ENCODE measurements at places on chromosomes 3 and 15.
A peak's percentile ranks its signal among the peaks of the same experiment; 100 is the strongest.

DNA sequence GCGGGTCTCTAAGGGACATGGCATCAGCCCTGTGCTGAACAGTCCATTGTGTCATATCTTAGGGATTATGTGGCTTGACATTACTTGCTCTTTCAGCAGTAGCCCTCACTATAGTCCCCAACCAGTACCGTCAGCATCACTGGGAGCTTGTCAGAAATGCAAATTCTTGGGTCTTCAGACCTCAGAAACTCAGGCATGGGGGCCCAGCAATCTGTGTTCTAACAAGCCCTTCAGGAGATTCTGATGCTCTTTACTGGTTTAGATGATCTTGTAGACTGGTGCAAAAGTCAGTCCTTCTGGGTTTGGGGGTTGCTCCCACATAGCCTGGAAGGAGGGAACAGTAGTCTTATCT lies 39.0 kb upstream of the TRAK1 start:
- DNase-seq: no peak

DNA sequence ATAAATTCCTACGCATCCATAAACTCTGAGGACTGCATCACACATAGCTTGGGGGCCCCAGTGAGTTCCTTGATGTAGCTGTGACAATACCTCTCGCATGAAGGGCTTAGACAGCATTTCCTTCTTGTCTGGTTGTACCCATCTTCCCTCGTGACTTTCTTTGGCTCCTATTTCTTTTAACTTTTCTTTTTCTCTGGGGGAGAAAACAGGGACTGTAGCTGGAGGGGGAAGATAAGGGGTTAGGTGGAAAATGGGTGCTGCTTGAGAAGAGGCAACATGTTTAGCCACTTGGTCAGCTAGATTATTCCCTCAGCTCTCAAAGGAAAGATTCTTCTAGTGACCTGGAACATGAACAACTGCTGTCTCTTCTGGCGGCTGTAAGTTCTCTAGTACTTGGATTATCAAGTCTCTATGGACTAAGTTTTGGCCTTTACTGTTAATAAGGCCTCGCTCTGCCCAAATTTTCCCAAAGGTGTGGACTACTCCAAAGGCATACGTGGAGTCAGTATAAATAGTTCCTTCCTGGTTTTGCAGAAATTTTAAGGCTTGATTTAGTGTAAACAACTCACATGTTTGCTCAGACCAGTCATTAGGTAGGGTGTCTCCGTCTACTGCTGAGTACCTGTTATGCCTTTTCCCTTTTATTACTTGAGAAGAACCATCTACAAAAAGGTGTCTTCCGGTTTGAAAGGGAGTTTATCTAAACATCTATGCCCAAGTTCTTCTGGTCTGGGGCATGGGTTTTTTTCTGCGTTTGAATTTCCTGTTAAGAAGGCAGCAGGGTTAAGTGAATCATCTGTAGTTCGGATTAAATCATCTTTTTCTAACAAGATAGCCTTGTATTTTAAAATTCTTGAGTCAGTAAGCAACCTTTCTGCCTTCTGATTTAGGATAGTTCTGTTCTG lies 21.0 kb upstream of the ATG7 start:
- peak; percentile 22 for DNase-seq

GRCh38 chr15:53709821-53710220 lies 49.6 kb downstream of the WDR72 start:
- DNase-seq: no peak

- DNase-seq: no peak
These were observed 14.9 kb upstream of the CRABP1 start for GRCh38 chr15:78325092-78325843.

DNA sequence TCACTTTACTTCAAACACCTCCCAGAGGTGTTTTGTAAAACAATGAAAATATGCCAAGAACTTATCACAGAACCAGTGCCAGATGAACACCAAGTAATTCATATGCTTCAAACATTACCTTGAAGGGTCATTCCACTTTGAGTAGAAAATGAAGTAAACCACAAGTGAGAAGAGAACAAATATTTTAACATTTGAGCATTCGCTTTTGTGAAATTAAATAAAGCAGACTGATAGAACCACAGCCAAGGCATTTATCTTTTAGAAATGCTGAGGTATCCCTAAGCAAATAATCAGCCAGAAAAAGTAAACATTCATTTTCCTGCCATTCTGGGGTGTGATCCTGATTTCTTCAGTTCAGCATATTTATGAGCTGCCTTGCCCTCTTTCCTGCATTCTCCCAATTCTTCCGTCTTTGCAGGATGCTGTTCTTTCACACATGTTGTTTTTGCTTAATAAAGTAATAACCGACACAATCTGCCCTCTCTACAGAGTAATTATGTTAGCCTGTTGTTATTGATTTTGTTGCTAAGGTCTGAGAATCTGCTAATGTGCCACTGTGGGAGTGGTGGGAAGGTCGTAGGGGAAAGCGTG lies 235.6 kb upstream of the TGFBR2 start:
- DNase-seq: no peak

DNA sequence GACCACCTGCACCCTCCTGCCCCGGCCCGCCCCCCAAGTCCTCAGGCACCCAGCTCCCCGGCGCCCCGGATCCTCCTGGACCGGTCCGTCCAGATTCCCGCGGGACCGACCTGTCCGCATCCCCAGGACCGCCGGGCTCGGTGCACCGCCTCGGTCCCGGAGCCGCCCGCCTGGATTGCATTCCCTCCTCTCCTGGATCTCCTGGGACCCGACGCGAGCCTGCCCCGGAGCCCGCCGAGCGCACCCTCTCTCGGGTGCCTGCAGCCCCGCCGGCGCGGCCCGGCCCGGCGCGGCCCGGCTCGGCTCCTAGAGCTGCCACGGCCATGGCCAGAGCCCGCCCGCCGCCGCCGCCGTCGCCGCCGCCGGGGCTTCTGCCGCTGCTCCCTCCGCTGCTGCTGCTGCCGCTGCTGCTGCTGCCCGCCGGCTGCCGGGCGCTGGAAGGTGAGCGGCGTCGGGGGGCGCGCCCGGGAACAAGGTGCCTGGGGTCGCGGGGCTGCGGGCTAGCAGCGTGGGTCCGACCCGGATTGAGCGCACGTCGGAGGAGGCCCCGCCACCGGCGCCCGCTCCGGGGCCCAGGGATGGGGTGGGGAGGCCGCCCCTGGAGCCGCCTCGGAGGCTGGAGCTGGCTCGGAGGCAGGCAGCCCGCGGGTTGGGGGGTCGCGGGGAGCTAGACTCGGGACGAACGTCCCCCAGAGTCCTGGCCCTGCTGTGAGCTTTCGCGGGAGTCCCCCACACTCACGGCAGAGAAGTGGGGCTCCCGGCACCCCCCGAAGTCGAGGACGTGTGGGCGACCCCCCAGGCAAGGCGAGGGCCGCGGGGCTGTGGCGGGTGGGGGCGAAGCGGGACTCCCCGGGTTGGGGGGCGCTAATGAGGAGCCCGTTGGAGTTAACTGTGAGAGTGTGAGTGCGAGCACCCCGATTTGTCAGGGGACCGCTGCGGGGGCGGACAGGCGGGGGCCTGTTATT lies 610 bp downstream of the EPHB3 start:
- no peak for DNase-seq

- DNase-seq: no peak
These were observed 95.8 kb downstream of the BDH1 start for GRCh38 chr3:197460002-197460401.

DNA sequence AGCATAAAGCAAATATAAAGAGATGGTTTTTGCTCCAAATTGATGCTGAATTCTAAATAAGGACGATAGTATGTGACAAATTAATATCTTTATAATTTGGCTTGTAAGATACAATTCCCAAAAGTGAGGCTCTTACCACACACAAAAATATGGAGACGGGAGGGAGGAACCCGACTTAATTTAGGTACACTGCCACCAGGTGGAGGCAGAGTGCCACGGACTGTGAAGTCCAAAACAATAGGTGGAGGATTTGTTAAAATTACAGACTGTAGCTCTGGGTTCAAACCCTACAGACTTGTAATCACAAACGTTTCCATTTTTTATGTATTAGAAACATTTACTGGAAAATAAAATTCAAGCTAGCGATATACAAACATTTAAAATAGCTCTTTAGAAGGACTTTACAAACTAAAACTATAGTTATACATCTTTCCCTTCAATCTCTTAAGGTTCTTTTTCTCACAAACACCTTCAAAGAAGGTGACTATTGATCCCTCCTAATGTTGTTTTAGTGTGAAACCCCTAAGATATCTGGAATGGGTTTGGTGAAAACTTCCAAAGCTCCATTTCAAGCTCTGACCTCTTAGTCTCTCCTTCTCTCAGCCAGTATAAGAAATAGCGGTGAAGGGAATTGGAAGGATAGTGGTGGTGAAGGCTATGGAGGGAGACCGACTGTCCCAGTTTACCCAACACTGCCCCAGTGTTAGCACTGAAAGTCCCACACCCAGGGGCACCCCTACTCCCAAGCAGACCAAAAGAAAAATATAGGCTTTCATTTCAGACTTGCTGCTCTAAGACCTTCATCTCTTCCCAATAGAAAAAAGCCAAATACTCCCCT lies 89.7 kb downstream of the AQP9 start:
- peak; percentile 67 for DNase-seq

- DNase-seq: no peak
These were observed 178.2 kb downstream of the TNIK start for GRCh38 chr3:171282041-171282440.

GRCh38 chr3:197460639-197461038 lies 95.1 kb downstream of the BDH1 start:
- no peak for DNase-seq

- DNase-seq: no peak
These were observed 205.9 kb upstream of the HES1 start for GRCh38 chr3:193929921-193930646.

DNA sequence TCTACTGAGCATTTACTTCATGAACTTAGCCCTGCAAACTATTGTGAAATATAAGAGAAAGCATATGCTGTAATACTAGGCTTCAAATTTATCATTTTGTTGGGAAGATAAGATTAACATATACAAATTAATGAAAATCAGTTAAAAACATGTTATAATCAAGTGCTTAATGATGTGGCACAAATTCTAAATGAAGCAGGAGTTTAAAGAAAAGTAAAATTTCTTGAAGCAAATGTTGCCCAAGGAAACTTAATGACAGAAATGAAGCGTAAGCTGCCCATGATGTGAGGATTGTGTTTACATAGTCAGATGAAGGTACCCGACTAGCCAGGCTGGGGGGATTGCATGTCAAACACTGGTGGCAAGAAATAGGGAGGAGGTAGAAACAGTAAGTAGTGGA lies 103.1 kb upstream of the GAP43 start:
- no peak for DNase-seq

- no peak for DNase-seq
These were observed 339.1 kb upstream of the RGMA start for GRCh38 chr15:93428150-93428549.

All from CD4-positive, alpha-beta T cell treated with Interleukin-21 for 1 hour (primary cell).